ENCODE measurements at places on chromosomes 12 and 14.

GRCh38 chr12:28611115-28611435 lies 420.8 kb downstream of the CCDC91 start:
- no peak for DNase-seq

GRCh38 chr12:52448228-52448627 lies 3.7 kb downstream of the KRT6B start:
- no peak for DNase-seq

DNA sequence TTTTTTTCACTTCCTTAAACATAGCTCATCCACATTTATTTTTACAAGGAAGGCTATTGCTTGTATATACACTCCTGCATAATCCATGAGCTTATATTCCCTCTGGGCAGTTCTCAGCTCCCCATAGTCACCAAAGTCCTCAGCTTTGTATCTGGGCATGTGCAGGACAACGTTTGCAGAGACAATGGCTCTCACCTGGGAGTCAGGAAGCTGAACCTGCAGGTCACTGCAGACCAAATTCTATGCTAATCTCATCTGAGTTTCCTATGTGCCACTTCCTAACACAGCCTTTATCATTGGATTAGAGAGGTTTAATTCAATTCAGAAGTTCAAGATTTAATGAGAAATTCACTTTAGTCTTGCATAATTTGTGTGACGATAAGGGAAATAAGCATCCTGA lies 131.5 kb downstream of the KCNK10 start:
- DNase-seq, result no peak

GRCh38 chr14:65007202-65007601 lies 20.5 kb downstream of the FNTB start:
- no peak for DNase-seq

- no peak for DNase-seq
Observed at GRCh38 chr12:13857750-13858149, 123.7 kb downstream of the GRIN2B start.

- no peak for DNase-seq
Observed at GRCh38 chr12:28987538-28988324, 161.3 kb upstream of the FAR2 start.

DNA sequence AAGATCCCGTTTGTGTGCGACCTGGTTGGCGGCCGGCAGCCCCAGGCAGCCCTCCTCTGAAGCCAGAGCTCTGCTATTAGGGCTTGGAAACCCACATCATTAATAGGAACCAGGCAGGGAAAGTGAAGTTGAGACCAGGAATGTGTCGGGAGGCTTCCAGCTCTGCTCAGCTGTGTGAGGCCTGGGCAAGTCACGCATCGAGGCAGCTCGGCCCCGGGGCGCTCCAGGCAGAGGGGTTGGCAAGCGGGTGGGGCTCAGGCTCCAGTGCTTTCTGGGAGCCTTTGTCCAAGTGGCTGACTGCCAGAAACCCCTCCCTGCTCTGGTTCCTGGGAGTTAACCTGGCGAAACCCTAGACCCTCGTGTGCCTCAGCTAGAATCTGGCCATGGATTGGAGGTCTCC lies 1151.7 kb downstream of the VRK1 start:
- no peak for DNase-seq

- DNase-seq, result no peak
Observed at GRCh38 chr12:97006585-97006984, 99.5 kb downstream of the NEDD1 start.

Measured in stimulated activated CD4-positive, alpha-beta T cell treated with anti-CD3 and anti-CD28 coated beads, TNF-alpha, amount 100 ng/mL, for 1 hour (primary cell).